ENCODE measurements at places on chromosomes 5 and 9.

- DNase-seq = no peak
Measured at GRCh38 chr9:34451135-34451534, 7.2 kb downstream of the FAM219A start.

DNA sequence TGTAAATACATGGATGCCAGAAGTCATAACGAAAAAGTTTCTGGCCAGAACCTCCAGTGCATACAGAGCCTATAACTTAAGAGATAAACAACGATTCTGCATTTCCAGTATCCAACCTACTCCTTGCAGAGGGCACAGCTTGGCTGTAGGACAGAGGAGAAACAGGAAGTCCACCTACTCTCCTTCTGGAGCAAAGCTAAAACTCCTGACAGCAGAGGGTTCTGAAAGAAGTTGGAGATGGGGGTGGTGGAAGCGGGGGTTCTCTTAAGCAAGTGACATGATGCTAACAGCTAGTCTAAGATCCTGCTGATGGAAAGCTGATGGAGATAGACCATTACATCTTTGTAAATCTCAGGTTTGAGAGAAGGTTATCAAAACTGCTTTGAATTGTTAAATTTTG lies 35.5 kb upstream of the CTNNAL1 start:
- DNase-seq = no peak

GRCh38 chr5:135039271-135040033 lies 5.4 kb upstream of the PITX1 start:
- DNase-seq = peak; percentile 43

DNA sequence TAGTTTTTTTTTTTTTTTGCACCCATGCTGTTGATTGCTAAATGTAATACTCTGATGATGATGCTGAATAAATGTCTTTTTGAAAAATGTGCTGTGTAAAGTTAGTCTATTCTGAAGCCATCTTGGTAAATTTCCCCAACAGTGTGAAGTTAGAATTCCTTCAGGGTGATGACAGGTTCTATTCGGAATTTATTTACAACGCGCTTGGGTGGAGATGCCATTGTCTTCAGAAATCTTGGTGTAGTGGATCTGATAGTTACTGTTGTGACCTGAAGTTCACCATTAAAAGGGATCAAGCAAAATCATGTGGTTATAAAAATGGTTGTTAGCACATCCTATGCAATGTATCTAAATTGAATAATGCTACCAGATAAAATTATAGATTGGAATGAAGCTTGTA lies 36.3 kb upstream of the DMRT1 start:
- DNase-seq = no peak

DNA sequence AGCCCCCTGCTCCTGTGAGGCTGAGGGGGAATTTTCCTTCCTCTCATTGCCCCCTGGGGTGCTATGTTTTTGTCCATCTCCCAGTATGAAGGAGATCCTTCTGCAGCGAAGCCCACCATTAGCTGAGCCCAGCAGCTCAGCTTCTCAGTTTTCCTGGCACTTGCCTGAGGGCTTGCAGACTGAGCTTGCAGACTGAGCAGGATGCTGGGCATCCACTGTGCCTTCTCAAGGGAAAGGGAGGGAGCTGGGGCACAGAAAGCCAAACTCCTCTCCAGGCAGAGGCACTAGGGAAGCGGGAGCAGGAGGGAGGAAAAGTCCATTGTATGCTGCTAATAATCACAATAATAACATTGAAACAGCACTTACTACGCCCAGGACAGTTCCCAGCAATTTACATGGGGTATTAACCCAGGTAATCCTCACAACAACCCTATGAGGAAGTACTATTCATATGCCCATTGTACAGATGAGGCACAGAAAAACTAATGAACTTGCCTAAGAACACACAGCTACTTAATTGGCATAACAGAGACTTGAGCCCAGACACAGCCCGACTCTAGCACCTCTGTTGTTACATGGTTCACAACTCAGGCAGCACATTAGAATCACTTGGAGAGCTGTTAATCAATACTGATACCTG lies 86.9 kb upstream of the SSBP2 start:
- no peak for DNase-seq

- no peak for DNase-seq
Measured at GRCh38 chr9:92989561-92989960, 42.2 kb downstream of the FGD3 start.

DNA sequence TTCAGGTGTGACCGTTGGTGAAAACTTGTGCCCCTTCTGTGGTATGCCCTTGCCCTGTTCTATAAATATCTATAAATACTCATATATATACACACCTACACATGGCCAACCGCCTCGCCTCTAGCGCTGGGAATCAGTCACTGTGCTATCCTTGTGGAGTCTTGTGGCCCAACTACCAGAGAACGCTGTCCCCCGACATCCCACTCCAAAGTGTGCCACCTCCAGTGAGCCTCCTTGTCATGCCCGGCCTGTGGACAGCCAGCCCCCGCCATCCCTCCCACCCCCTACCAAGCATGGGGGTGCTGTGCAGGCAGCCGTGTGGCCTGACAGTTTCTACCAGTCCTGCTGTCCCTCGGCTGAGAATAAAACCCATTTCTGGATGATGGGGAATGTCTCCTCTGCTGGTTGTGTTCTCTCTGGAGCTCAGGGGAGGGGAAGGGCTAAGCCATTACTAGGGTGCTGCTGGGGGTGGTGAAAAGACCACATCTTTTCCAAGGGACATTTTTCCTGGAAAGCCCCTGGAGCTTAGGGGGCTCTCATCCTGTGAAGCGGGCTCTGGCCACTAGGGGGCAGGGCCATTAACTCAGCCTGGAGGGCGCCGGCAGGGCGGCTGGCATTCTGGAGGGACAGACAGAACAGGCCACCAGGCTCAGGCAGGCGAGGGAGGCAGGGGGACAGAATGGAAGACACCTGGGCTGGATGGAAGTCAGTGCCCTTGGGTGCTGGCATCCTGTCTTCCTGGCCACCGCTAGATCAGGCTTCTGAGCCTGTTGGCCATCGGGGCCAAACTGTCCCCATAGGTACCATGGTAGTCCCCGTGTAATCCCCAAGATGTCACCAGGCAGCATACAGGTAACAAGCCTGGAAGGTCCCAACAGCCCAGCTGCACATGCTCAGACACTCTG lies 20.7 kb downstream of the GOLGA2 start:
- DNase-seq = peak; percentile 87

- DNase-seq = no peak
Measured at GRCh38 chr5:134975843-134976242, 8.1 kb downstream of the CATSPER3 start.

DNA sequence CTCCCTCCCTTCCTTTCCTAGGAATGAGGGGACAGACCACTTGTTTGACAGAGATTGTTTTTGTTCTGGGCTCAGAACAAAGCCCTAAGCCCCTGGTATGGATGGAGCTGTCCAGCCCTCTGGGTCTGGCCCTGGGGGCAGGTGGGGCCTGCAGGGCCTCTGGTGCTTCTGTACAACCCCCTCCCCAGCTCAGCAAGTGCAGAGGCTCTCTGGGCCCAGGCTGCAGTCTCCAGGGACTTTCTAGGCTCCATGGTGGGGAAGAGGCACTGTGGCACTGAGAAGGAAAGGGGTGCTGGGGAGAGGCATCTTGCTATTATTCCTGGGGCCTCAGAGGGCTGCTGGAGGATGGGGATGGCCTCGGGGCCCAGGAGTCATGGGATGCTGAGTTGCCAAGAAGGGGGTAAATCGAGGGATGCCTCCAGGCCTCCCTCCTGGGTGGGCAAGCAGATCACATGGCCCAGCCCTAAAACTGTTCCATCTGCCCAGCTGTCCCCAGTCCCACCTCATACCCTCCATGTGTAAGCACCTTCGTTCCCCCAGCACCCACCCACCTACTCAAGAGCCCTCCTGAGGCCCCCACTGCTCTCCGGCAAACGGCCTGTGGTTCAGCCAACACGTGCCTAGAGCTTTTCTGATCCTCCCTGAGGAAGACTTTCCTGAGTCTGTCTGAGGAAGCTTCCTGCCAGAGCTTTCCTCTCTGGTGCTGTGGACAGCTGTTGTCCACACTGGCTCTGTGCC lies 225.7 kb downstream of the CACNA1B start:
- no peak for DNase-seq

GRCh38 chr9:3732077-3733038 lies 206.6 kb upstream of the RFX3 start:
- DNase-seq = peak; percentile 24

GRCh38 chr5:150789943-150790611 lies 11.5 kb downstream of the SMIM3 start:
- no peak for DNase-seq

- DNase-seq = no peak
Measured at GRCh38 chr5:160835818-160836528, 16.0 kb downstream of the ATP10B start.

GRCh38 chr5:137778772-137779564 lies 24.8 kb upstream of the HNRNPA0 start:
- DNase-seq = no peak
